ENCODE measurements at places on chromosomes 3 and 15.

- DNase-seq = no peak
These were observed 242.5 kb downstream of the CADPS start for GRCh38 chr3:62632510-62633294.

- DNase-seq = no peak
These were observed 26.7 kb downstream of the SACM1L start for GRCh38 chr3:45715945-45716344.

- no peak for DNase-seq
These were observed 118.2 kb upstream of the STRIT1 start for GRCh38 chr3:155411500-155412223.

DNA sequence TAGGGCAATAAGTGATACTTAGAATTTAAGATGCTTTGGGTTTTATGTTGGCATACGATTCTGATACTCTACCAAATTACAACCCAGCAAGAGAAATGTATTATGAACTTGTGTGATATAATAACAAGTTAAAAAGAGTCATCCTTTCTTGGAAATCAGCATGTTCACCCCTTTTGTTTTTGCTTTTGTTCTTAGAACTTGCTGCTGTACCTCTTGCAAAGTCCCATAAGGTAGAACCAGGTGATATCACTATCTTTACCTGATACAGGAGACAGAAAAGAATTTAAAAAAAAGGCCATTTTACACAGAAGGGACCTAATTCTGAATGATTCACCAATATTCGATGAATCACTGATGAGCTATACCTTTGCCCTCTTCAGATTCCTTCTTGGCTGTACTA is 810.4 kb downstream of the FHIT start:
- DNase-seq = no peak

DNA sequence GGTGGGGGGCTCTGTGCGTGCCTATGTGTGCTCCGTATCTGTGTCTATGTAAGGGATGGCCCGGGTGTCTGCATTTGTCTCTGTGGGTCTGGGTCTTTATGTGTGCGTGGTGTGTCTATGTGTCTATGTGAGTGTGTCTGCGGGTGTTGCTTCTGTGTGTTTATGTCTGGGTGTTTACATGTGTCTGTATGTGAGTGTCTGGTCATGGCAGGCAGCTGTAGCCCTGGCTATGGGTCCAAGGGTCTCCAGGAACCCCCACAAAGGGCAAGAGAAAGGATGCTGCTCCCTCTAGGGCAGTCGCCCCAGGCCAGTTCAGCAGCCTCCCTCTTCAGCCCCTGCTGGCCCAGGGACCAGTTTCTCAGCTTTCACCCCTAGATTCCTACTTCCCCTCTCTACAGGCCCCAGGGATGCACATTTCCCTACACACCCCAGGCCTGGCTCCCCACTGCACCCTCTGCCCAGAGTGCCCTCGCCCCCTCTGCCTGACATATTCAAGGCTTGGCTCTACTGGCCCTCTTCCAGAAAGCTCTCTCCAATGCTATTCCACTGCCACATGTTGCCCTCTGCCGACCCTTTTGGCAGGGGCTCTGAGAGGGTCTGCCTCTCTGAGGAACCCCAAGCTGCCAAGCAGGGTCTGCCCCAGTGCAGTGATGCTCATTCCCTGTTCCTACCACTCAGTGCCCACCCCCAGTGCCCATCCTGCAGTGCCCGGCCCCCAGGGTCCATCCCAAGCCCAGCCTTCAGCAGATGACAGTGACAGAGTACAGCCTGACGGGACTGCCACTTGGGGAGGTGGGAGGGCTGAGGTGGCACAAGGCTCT is 1.0 kb upstream of the MYL3 start:
- DNase-seq = peak; percentile 62

GRCh38 chr3:138492980-138493675 is 58.7 kb downstream of the ESYT3 start:
- no peak for DNase-seq

GRCh38 chr15:65343374-65343981 is 34.3 kb downstream of the IGDCC3 start:
- DNase-seq = no peak

DNA sequence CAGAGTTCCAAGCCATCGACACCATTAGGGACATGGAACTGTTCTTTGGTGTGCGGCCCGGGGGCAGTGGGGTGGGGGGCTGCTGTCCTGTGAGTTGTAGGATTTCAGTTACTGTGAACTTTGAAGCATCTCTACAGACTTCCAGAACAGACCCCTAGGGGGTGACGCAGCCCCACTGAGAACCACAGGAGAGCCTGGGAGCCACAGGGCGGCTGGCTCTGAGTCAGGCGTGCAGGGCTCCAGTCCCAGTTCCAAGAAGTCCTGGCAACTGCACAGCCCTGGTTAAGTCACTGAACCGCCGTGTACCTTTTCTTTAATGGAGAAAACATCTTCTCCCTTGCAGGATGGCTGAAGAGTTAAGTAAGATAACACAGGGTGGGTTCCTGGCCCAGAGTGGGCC is 23.5 kb upstream of the LRTM1 start:
- peak; percentile 76 for DNase-seq

GRCh38 chr3:73411993-73412392 is 212.7 kb downstream of the PDZRN3 start:
- DNase-seq = no peak

DNA sequence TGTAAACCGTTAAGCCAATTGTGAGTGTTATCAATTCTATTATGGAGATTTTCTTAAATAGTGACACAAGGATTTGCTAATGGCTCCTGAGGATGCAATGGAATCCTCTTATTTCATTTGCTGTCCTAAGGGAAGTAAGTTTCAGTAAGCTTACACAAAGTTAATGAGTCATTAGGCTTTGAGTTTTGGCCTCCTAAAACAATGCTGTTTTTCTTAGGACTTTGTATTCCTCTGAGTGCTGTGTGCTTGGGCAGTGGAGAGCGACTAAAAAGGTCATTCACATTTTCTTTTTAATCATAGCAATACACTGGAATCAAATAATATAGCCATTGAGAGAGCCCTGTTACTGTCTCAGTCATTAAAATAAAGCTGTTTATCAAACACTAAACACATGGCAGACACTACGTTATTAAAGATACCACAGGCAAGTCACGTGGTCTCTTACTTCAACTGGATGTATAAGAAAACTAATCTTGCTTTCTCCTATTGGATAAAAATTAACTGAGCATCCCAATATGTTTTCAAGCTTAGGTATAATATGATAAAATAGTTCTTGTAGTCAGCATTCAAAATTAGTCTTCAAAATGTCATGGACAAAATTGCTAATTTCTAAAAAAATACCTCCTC is 290.8 kb downstream of the NLGN1 start:
- no peak for DNase-seq

GRCh38 chr3:120595788-120596115 is 384 bp upstream of the NDUFB4 start:
- no peak for DNase-seq

- DNase-seq = no peak
These were observed 5.5 kb upstream of the SACM1L start for GRCh38 chr3:45683417-45684326.

GRCh38 chr15:86877171-86877631 is 797.5 kb downstream of the AGBL1 start:
- no peak for DNase-seq

- DNase-seq = no peak
These were observed 3.7 kb upstream of the KLHL24 start for GRCh38 chr3:183631715-183632114.

GRCh38 chr15:24659622-24660021 is 16.0 kb upstream of the NPAP1 start:
- no peak for DNase-seq

- no peak for DNase-seq
These were observed 58.1 kb downstream of the SLC6A6 start for GRCh38 chr3:14460342-14461005.

GRCh38 chr3:112546216-112546759 is 15.5 kb downstream of the ATG3 start:
- no peak for DNase-seq

- DNase-seq = no peak
These were observed 57.9 kb upstream of the SELENOK start for GRCh38 chr3:53949541-53949940.

GRCh38 chr3:112011376-112011940 is 12.7 kb downstream of the TAGLN3 start:
- DNase-seq = no peak

- DNase-seq = no peak
These were observed 85.6 kb downstream of the MYLK start for GRCh38 chr3:123798550-123798949.

DNA sequence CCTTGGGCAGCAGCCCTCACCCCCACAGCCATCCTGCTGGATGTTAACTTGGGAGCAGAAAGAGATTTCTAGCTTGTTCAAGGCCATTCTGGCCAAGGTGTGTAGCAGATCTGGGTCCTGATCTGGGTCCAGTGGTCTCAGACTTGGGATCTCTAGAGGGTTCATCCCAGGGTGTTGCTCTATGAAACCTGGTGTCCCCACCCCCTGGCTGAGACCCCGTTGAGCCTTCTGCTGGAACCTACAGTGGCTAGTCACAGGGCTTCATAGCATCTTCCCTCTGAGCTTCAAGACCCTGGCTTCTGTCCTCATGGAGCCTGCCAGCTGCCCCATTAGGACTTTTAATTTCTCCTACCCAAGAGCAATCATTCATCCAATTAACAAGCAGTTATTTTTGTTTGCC is 64.3 kb downstream of the EPHB1 start:
- no peak for DNase-seq

DNA sequence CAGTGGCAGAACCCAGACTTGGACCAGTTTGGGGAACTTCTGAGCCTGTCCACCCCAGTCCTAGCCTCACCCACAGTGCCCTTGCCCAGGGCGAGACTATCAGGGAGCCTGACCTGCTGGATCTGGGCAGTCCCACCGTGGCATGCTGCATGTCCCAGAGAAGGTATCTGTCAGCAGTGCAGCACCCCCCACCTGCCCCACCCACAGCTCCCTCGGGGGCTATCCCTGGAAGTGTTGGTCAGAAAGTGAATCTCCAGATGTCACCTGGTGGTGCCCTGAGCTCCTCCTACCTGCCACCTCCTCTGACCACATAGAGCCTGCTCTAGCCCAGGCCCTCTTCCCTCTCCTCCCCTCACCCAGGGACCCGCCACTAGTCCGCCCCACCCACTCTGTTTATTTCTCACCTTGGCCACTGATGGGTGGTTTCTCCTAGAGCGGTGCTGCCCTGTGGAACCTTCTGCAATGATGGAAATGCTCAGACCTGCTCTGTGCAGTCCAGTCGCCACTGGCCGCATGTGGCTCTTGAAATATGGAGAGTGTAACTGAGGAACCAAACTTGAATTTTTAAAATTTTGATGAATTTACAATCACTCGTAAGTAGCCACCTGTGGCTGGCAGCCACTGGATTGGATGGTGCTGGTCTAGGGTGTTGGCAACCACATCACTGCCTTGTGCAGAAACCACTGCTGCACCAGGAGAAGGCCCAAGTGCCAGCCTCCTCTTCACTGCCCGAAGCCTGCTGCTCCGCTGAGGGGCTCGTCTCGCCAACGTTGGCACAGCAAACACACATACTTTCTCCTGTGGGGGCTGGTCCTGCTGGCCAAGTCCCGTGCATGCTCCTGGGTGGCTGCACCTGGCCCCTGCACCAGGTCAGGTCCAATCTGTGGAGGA is 13.1 kb downstream of the HDAC11 start:
- DNase-seq = no peak

- DNase-seq = peak; percentile 84
These were observed 596 bp downstream of the PRKAR2A start for GRCh38 chr3:48847053-48847503.

DNA sequence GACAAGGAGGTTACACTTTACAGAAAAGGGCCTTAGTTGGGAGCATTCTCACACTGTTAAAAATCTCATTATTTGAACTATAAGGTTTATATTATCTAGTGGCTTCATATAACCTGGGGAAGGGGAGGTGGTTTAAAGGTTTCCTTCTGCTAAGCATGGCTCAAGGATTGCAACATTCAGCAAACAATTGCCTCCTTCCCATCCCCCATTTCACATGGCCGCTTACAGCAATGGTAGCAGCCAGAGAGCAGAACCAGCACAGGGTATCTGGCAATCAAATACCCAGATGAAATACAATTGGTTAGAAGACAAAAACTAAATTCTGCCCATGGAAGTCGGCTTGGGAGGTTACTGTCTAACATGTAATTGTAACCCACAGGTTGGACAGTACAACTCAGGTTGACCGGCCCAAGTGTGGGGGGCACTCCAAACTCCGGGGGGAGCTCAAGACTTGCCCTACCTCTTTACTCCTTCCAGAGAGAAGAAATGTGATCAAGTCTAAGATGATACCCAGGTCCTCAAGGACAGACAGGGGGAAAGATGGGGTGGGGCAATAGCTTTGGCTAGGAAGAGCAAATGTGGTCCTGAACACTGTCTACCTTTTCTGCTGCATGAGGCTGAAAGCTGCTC is 15.5 kb downstream of the ETV5 start:
- DNase-seq = no peak

- no peak for DNase-seq
These were observed 31.8 kb downstream of the XXYLT1 start for GRCh38 chr3:195239121-195239520.

- no peak for DNase-seq
These were observed 727.3 kb downstream of the GRM7 start for GRCh38 chr3:7588236-7588635.

GRCh38 chr3:69320871-69321271 is 65.0 kb downstream of the FRMD4B start:
- no peak for DNase-seq

DNA sequence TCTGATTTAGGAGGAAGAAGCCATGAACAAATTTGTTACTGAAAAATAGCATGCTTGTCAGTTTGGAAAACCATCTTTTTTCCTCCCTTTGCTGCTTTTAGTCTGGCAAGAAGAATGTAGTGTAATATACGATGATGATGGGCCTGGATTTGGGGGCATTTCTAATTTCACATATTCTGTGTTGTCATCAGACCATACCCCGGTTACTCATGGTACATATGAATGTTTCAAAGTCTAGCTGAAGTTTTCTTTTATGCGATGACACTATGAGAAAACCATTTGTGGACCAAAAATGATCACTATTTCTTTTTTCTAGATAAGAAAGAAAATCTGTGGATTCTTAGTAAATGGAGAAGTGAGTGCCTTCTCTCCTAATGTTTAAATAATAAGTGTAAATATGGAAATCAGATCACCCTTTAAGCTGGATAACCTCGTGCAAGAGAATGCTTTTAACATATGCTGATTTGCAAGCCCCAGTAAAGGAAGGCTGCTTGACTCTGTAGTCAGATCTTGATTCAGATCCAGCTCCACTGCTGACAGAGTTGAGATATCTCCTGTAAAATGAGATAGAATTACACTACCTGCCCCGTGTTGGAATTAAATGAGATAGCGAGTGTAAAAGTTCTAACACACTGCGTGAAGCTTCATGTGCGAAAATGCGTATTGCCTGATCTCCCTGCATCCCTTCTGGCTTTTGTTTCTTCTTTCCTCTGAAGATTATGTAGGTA is 3.0 kb downstream of the MEF2A start:
- no peak for DNase-seq

DNA sequence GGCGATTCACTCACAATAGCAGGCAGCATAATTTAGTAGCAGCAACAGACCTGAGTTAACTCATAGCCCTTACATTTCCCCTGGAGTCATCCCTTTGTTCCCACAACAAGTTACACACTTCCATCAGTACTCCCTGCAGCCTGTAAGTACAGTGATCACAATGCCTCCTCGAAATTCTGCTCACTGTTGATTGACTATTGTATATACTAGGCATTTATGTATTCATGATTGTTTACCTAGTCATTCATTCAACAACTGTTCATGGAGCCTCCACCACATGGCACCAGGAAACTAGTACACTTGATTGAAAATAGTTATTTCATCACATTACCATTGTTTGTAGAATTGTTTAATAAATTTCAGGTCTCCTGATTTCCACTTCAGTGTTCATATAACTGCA is 71.4 kb upstream of the P3H2 start:
- no peak for DNase-seq

GRCh38 chr15:75073197-75073596 is 49.8 kb downstream of the PPCDC start:
- no peak for DNase-seq

- no peak for DNase-seq
These were observed 7.6 kb downstream of the CTSH start for GRCh38 chr15:78937132-78937739.

Data from left forelimb (tissue), 1 donor.